ENCODE measurements at places on chromosomes 16 and 17.

DNA sequence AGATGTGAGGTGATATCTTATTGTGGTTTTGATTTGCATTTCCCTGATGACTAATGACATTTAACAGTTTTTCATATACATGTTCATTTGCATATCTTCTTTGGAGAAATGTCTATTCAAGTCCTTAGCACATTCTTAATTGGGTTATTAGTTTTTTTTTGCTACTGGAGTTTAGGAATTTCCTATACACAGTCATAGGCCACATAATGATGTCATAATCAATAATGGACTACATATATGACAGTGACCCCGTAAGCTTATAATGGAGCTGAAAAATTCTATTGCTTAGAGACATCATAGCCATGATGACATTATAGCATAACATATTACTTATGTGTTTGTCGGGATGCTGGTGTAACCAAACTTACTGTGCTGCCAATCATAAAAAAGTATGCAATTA is 83.7 kb downstream of the ABCA8 start:
- no peak for DNase-seq

- peak; percentile 42 for DNase-seq
These were observed 215.3 kb downstream of the C16orf95 start for GRCh38 chr16:87101903-87102302.

- no peak for DNase-seq
These were observed 68.6 kb upstream of the KIFC3 start for GRCh38 chr16:57870753-57871454.

- peak; percentile 32 for DNase-seq
These were observed at the start of gene PNMT for GRCh38 chr17:39667945-39668924. TSS of gene PNMT (plus strand) at chr17:39668453. CDS start at chr17:39668476, 23 bp downstream.

GRCh38 chr16:51884773-51885172 is 662.2 kb downstream of the TOX3 start:
- DNase-seq: no peak

- peak; percentile 79 for DNase-seq
These were observed at the start of gene EPOP for GRCh38 chr17:38674749-38675615. TSS of gene EPOP (minus strand) at chr17:38674957. CDS start at chr17:38674495, 462 bp downstream.

- DNase-seq: no peak
These were observed 20.0 kb downstream of the MAP3K14 start for GRCh38 chr17:45296833-45297124.

DNA sequence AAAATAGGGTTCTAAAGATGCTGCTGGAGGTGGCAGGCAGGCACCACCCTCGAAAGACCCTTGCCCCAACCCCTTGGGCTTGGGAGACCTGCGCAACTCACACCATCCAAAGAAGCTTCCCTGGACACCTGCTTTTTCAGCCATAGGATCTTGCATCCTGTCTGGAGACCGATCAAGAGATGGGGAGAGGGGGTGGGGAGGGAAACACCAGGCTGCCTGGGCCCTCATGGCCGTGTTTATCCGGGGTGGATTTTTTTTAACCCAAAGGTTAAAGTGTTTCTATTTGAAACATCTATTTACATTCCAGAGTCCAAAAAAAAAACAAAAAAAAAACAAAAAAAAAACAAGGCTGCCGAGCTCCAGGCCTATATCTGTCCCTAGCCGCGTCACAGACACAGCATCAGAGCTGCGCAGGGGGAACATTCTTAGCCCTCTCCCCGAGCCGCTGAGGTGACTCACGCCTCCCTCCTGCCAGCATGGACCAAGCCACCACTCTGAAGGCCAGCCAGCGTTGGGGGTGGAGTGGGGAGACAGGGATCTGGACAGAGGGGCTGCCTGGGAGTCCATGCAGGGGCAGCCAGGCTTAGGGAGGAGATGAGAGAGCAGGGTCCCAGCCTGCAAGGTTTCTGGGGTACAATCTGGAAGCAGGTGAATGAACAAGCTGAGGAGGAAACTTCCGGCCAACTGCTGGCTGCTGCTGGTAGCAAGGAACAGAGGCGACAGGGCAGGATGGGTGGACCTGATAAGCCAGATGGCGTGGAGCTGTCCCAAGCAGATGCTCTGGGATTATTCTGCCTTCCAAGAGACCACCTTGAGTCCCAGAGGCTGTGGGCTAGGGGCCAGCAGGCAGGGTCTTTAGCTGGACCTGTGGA is 14.8 kb downstream of the HDAC5 start:
- DNase-seq: peak; percentile 98

DNA sequence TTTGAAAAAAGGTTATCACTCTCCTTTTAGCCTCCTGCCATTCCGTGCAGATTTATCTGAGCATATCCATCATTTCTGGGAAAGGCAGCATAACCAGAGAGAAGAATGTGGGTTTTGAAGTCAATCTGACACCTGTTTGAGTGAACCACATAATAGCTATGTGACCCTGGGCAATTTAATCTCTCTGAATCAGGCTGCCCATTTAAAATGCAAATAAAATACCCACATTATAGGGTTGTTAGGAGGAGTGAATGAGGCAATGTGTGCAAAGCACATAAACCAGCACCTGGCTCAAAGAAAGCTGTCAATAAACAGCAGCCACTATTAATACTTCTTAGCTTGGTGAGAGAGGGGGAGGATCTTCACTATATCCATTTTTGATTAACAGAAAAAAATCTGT is 88.0 kb downstream of the CACNG1 start:
- DNase-seq: no peak

DNA sequence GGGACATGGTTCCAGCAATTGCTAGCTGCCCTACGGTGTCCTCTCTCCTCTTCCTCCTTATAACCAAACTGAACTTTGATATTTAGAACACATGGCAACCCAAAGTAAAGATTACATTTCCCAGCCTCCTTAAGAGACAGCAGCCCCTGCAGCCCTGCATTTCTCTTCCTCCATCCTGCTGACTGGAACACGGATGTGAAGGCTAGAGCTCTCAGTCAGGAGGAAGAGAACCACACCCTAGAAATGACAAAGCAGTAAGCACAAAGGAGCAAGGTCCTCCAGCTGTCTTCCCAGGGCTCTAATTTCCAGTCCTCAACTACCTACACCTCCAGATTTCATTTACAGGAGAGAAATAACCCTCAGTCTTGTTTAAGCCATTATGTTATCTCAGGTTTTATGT is 10.9 kb downstream of the DYNC1LI2 start:
- DNase-seq: no peak

DNA sequence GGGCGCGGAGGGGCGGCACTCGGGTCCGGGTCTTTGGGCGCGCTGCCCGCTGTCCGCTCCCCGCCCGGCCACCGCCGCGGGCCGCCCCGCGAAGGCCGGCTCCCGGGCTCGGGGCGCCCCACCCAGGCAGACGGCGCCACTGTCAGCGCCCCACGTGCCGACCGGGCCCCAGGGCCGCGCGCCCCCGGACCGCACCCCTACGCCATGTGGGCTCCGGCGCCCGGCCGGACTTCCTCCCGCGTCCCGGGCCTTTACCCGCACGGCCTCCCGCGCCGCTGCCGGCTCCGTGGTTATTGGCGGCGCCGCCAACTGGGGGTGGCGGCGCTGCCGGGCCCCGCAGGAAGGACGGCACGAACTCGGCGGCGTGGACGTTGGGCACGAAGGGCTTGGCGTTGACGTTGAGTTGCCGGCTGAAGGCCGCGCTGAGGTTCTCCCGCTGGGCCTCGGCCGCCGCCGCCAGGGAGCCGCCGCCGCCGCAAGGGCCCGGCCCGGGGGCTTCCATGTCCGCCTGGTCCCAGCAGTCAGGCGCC is 577 bp downstream of the GSPT1 start:
- DNase-seq: peak; percentile 22

- no peak for DNase-seq
These were observed 4.0 kb downstream of the SDF2 start for GRCh38 chr17:28657756-28658155.

- no peak for DNase-seq
These were observed 23.9 kb downstream of the AMFR start for GRCh38 chr16:56401482-56401881.

GRCh38 chr17:79341816-79342215 is 267.2 kb downstream of the ENGASE start:
- no peak for DNase-seq

DNA sequence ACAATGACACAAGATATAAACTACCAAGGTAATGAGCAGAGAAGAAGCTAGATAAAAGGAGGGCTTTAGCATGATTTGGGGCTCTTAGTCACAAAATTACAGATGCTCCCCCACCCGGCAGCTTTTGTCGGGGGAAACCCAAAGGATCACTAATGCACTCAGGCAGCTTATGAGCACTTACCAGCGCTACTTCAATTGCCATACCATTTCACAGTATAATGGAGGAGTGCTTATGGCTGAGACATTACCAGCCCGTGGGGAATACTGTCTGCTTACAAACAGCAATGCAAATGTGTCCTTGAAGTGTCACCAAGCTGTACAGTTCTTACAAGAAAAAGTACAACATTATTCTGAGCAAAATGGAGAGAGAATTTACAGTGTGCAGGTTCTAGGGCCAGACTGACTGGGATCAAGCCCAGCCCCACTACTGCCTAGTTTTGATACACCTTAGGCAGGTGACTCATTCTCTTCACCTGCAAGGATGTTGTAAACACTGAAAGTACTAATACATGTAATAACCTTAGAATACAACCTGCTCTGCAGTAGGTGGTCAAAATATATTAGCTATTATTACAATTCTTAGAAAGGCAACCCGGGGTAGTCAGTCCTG is 16.3 kb downstream of the ANKFY1 start:
- no peak for DNase-seq

GRCh38 chr16:78925083-78925767 is 675.3 kb downstream of the MAF start:
- no peak for DNase-seq

- DNase-seq: no peak
These were observed 75.8 kb downstream of the ABCC6 start for GRCh38 chr16:16147316-16147999.

DNA sequence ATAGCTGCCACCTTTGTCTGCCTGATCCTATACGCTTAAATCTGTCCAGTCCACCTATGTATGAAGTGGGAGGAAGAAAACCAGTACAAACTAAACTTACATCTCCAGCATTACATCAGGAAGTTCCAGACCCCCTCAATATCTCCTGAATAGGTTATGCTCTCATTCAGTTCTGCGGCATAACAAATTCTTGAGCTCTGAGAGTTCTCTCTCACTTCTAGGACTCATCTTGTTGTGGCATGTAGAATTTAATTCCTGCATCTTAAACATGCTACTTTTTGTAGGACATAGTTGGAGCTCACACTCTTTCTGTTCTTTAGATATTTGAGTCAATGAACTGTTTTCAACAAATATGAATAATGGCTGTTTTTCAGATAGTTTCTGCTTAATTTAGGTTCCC is 662.5 kb downstream of the CDH11 start:
- no peak for DNase-seq

DNA sequence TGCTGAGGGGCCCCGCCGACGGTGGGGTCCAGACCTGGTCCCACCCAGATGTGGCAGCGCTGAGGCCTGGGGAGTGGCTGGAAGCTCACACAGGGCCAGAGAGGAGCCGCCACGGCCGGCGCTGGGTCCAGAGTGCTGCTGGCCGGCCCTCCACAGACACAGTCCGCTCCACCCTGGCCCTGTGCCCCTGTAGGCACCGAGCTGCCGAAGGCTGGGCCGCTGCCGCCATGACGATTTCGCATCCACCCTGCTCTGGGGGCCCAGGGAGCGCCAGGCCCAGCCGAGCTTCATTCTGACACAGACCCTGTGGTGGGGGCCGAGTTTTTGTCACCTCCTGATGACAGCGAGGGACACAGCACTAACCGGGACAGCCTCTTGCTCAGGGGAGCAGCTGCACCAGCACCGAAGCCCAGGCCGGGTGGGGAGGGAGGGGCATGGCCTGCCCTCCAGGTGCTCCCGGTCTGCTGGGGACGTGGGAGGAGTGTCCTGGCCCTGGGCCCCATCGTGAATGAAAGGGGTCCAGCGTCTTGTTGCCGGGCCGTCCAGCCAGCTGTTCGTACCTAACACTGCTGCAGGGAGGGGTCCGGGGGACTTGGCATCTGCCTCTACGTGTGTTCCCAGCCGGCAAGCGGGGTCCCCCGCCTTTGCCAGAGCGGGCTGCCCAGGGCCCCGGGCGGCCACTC is 27.1 kb upstream of the SSTR5 start:
- DNase-seq: no peak

DNA sequence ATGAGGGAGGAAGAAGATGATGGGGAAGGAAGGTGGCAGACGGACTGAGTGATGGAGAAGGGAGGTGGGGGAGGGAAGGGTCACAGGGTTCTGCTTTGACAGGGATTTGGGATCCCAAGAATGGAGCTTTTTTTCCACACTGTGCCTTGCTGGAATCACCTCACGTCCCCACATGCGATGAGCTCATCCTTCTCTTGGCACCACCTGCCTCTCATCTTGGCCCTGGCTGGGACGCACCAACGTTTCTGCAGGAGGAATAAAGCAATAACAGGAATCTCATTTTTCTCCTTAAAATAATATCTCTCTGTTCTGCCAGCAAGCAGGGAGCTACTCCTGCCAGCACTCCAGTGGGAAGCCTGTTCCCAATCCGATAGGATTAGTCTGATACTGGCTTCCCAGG is 47.8 kb downstream of the MEOX1 start:
- DNase-seq: no peak

DNA sequence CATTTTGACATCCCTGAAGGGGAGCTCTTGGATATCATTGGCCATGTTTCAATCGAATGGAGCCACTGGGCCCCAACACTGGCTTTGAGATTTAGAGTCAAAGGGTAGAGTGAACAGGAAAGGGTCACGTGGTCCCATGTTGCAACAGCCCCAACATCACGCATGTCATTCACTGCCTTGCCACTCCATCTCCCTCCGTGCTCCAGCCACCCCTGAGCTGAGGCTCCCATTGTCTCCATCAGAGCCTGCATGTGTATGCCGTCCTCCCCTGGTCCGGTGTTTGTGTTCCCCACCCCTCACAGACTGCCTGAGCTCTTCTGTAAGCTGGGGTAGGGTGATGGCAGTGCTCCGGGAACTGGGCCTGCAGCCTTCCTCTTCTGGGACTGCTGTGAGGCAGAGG is 12.1 kb downstream of the NFE2L1 start:
- DNase-seq: no peak
